ENCODE measurements at places on chromosomes 4 and X.
A peak's percentile ranks its signal among the peaks of the same experiment; 100 is the strongest.

- DNase-seq, result no peak
These were observed 40.0 kb upstream of the APLN start for GRCh38 chrX:129694805-129695204.

DNA sequence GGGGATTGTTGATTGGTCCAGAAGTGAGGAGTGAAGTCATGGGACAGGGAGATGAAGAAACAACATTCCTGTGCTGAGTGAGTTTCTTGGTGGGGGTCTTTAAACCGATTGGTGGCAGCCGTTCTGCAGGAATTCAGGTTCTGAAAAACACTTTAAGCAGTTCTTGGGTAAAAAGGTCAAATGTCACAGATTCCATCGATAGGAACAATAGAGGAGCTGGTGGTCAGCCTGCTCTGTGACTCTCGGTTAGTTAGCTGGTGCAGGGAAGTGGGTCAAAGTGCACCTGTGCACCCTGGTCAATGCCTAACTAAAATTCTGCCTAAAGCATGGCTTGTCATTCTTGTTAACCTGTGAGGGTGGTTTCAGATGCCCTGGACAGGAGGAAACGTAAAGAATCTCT, 34.6 kb upstream of the MGST2 start:
- no peak for DNase-seq

- no peak for DNase-seq
These were observed 131.8 kb downstream of the CLCN5 start for GRCh38 chrX:50054147-50054546.

DNA sequence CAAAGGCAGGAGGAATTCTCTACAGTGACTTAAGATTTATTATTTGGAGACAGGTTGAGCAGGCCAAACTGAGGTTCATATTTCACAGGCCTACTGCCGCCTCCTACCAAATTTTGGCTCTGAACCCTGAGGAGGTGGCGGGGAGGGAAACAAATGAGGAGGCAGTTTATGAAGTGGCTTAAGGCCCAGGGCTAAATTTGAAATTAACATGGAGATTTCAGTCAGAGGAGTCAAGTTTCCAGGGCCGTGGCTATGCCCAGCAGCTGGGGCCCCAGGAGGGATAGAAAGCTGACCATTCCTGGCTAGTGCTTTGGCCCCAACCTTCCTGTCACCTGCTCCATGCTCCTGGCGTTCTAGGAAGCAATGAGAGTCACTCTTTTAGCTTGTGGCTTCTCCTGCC, 73.4 kb upstream of the ARHGAP36 start:
- DNase-seq, result no peak

- no peak for DNase-seq
These were observed 65.7 kb downstream of the RBM47 start for GRCh38 chr4:40564004-40564403.

DNA sequence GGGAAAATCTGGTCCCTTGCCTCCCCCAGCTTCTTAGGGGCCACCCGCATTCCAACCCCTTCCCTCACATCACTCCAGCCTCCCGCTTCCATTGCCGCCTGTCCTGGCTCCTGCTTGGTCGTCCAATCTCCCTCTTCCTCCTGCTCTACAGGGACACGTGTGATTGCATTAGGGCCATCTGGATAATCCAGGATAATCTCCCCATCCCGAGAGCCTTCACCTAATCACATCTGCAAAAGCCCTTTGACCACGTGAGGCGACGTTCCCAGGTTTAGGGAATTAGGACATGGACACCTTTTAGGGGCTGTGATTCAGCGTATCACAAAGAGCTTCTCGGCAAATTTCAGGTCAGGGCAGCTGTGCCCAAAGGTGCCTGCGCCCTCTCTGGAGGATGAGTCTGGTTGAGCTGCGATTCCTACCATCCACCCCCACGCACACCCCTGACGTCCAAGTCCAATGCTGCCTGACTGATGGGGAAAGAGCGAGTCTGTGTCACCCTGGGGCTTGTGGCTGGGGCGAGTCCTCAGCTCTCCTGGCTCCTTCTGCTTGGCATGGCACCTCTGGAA, 104.6 kb downstream of the PSAPL1 start:
- no peak for DNase-seq

GRCh38 chr4:70099206-70099605, 49.0 kb downstream of the HTN1 start:
- no peak for DNase-seq

- no peak for DNase-seq
These were observed 14.8 kb downstream of the PJA1 start for GRCh38 chrX:69150281-69150960.

DNA sequence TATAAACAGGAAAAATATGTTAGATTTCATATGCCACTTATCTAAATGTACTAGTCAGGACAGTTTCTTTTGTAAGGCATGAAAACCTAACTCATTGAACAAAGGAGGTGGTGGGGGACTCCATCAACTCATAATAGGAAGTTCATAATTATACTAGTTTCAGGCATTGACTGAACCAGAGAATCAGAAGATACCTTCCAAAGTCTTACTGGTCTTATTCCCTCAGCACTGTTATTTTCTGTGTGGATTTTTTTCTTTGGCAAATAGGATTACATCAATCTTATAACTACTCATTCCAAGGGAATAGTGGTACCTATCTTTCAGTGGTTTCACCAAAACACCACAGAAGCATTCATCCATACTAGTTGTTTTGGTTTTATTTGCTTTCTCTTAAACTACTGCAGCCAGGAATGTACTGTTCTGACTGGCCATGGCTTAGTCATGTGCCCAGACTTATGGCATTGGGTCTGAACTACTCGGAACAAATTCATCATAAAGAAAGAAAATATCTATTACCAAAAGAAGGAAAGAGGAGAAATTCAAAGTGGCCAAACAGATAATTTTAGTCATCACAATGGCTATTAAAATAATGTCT, 273.9 kb downstream of the ARAP2 start:
- DNase-seq, result no peak

DNA sequence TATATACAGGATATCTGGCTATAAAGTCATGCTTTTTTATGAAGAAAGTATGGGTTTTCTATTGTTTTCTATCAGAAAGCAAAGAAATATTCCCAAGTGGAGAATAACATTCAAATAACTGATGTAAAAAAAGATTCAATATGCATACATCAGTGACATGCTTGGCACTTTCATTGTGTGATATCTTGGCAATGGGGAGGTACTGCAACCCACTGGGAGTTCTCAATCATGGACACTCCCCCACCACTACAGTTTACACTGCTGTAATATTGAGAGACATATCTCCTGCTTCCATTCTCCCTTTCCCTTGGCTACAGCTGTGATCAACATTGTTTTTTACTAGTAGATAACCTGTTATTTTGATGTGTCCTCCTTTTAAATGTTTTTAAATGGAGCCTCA, 257.8 kb downstream of the CAMK2D start:
- DNase-seq, result no peak

- DNase-seq, result no peak
These were observed 30.1 kb downstream of the SPATA18 start for GRCh38 chr4:52081216-52081615.

GRCh38 chrX:1452516-1453394, at the start of gene ASMTL:
Gene ASMTL, minus strand, starts transcription at chrX:1452909. Its CDS starts 69 bp downstream, at chrX:1452840.
- peak; percentile 100 for DNase-seq

- DNase-seq, result no peak
These were observed 262.7 kb upstream of the ETNPPL start for GRCh38 chr4:109025471-109026076.

GRCh38 chr4:37812713-37813112, 13.8 kb upstream of the PGM2 start:
- peak; percentile 91 for DNase-seq

GRCh38 chr4:1360423-1361283, 13.6 kb downstream of the UVSSA start:
- peak; percentile 68 for DNase-seq

GRCh38 chr4:81627590-81627989, 155.9 kb upstream of the RASGEF1B start:
- DNase-seq, result peak; percentile 13

DNA sequence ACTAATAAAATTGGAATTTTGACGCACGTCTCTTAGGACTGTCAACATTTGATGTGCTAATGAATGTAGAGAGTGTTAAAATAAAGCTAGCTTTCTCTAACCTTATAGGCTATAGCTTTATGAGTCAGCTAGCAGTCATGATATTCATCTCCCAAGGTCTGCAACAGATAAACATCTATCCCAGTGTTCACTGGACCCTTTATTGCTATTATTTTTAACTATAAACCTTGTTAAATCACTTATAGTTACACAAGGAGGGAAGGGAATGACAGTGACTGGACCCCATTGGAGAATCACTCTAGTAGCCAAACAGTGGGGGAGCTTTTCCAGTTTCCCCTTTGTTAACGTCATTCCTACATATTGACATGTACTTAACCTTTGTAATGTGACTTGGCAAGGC, 67.9 kb upstream of the SHISA3 start:
- no peak for DNase-seq

DNA sequence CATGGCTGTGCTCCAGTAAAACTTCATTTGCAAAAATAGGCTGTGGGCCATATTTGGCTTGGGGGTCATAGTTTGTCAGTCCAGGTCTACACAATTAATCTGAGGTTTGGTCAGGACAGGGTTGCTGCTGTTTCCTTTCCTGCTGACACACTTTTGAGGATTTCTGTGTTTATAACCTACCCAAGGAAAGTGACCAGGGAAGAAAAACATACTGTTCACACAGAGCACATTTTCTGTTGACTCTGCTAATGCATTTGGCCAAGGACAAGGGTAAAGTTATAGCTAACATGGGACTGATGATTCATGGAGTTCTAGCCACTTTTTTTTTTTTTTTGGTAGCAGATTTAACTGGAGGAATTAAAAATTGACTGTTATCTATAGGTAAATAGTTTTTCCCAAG, 43.9 kb upstream of the GEMIN8 start:
- no peak for DNase-seq

DNA sequence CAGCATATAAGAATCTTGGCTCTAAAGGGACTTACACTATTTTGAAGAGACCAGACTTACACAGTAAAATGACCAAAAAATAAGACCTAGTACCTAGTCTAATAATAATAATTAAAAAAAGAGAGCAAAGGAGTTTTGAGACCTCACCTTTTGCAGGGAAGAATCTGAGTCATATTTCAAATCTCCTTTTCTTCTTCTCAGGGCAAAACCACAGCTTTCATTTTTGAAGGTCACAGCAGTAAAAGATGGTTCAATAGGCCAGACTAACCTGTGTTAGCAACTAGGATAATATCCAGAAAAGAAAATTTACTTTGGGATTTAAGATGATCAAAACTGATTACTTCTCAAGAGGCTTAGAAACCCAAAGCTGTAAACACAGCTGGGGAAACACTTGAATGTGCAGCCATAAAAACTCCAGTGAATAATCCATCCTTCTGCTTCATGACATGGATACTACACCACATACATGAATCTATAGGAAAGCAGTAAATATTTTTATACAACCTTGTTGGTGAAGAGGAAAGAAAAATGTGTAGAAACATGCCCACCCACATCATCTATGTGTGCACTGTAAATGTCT, 25.9 kb upstream of the LNX1 start:
- DNase-seq, result no peak

DNA sequence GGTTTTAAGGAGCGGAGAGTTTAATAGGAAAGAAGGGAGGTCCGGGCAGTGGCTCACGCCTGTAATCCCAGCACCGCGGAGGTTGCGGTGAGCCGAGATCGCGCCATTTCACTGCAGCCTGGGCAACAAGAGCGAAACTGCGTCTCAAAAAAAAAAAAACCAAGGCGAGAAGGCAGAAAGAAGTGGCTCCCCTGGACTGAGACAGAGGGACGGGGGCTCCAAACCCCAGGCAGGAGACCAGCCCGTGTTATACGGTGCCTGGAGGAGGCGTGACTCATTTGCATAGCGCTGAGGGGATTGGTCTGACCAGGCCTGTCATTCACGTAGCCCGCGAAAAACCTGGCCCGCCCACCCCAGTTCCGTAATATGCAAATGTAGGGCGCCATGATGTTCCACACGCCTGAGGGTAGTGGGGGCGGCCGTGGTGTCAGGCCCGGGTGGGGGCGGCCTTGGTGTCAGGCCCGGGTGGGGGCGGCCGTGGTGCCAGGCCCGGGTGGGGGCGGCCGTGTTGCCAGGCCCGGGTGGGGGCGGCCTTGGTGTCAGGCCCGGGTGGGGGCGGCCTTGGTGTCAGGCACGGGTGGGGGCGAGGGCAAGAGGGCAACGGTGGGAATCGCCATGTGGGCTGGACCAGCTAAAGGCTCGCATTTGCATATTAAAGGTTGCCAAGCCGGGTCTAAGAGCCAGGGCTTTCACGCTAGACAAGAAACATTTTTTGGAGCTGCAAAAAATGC, 2.1 kb downstream of the PLCXD1 start:
- peak; percentile 92 for DNase-seq

DNA sequence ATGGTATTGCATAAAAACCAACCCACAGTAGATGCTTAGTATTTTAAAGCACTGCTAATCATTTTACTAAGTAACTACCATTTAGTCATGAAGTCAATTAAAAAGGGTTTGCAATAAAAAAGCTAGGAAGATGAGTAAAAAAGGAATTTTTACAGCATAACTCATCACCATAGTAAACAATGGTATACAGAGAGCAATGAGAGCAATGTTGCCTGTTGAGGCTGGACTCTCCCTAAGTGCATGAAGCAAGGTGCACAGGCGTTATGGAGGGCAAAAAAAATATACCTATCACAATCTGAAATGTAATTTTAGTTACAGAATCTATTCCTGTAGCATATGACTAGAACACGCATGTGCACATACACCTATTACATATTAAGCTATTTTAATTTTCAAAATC, 129.6 kb upstream of the BMP3 start:
- DNase-seq, result no peak

DNA sequence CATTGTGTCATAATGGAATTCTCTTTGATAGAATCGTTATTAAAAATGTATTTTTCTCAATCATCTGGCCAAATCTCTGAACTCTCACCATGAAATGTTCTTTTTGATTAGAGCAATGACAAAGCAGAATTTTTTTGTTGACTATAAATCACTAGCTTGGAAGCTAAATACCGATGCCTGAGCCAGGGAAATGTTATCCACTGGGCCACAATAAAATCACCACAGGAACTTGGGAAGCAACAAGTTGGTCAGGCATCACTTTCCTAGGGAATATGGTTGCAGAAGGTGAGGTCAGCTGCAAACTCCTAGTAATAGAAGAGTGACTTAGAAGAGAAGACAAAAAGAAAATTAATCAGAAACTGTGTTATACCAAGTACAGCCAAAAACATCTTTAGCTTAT, 60.6 kb upstream of the CFAP47 start:
- DNase-seq, result no peak

GRCh38 chr4:130044788-130045531, 949.0 kb downstream of the C4orf33 start:
- no peak for DNase-seq

DNA sequence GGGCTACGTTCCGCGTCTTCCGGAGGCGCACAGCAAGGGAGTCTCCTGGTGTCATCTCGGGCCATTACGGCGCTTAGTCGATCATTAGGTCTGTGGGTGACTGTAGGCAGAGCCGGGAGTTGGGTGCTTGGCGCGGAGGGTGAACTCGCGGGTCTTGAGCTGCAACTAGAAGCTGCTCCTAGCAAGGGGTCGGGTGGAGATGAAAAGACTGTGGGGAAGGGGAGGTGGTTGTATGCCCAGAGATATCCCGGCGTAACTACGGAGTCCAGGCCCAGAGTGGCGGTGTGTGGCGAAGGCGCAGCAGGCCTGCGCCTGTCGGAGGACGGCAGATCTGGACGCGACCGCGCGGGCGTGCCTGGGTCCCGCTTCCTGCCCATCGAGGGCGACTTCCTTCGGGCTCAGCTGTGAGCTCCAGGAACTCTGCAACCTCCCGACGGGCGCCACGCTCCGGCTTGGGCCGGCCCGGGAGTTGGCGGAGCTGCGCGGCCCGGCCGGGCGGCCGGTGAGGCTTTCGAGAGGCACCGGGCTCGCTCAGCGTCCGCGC, 2.7 kb upstream of the NKX3-2 start:
- no peak for DNase-seq
